NCI-H524 (cell line): ENCODE measurements at places on chromosomes 16 and 17.

GRCh38 chr16:59113004-59113670 is 379.0 kb upstream of the GOT2 start:
- DNase-seq = no peak

DNA sequence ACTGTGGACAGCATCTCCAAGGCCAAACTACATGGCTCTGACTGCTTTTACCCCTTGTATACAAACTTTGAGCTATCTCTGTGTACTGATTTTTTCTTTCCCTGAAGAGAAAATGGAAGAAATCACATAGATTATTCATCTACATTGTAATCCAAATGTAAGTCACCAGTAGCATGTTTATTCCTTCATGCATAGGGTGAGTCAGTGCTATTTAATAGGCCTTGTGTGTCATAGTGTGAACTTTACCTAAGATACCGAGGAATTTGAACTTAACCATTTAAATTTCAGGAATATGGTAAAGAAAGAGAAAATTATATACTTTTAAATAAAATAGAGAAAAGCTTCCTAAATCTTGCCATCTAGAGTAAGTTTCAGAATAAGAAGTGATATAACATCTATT is 16.5 kb downstream of the PHKB start:
- DNase-seq = no peak

GRCh38 chr17:27088767-27089078 is 205.2 kb upstream of the WSB1 start:
- DNase-seq = no peak

DNA sequence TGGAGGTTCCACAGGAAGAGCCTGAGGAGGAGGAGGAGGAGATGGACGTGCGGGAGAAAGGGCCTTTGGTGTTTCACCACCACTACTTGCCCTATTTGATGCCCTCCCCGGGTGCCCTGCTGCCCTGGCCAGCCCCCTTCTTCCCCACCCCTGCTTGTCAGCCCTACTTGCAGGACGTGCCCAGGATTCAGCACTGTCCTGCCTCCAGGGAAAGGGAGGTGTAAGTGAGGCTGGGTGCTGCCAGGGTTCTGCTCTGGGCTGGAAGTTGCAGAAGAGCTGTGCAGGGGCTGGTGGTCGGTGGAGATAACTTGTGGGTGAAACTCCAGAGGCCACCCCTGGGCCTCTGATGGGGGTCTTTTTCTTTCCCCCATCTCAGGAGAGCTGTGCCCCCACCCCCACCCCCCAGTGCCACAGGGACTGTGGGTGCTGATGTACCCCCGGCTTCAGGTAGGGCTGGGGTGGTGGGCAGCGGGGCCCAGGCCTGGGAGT is 3.0 kb downstream of the PRR29 start:
- no peak for DNase-seq

- peak; percentile 68 for DNase-seq
Measured at GRCh38 chr16:89574681-89575246, 794 bp upstream of the CPNE7 start.

DNA sequence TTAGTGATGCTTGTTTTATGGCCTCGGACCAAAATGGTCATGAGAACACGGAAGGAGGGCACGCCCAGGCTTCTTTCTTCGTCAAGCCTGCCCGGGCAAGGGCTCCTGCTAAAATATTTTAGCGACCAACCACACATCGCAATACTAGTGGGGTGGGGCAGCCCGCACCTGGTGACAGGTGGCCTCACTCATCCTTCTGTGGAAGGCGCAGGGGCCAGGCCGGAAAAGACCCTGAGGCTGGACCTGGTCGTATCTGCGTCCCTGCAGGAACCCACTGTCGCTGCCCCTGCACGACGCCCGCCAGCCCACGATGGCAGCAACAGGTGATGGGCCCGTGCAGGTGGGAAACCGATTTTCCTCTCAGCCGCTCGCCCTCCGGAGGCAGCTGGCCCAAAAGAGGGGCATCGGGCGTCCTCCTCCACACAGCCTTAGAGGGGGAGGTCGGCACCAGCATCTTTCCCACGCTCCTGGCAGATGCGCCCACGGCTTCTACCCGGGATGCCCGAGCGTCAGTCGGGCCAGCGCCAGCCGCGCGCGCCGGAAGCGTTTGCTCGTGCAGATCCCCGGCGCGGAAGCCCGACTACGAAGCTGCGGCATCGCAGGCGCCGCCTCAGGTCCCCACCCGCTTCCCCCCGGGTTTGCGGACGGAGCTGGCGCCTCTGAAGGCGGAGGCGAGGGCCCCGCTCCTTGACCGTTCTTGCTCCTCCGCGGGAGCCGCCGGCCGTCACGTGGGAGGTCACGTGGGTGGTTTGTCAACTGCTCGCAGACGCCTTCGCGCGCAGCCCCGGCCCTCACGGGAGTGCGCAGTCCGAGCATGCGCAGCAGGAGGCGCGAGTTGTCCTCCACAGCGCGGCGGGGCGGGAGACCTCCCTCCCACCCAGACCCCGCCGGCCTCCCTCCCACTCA is 22.8 kb upstream of the FOXK2 start:
- peak; percentile 68 for DNase-seq

DNA sequence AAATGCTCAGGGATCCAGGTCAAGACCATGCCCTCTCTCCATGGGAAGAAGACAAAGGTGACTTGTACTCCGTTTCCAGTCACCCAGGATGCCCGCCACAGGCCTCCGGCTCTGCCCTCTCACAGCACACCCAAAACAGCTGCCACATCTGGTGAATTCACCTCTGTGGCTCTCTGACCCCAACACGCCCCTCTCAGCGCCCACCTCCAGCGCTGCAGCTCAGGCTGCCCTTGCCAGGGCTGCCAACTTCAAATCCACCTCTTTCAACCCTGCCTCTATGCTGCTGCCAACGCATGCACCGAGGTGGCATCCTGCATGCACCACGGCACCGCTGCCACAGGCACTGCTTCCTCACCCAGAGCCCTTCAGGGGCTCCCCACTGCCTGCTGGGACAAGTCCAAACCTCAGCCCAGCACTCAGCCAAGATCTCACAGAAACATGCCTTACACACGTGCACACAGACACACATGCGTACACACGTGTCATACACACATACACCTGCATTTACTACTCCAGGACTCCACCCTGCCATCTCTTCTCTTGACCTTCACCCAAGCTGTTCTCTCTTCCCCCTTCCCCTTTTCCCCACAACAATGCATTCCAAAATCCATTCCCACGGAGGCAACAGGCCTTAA is 7.5 kb downstream of the HID1 start:
- DNase-seq = no peak
